Activated naive CD4-positive, alpha-beta T cell (primary cell): ENCODE measurements at places on chromosomes 5 and 9.

- no peak for DNase-seq
Observed at GRCh38 chr5:148012801-148013200, 51.0 kb upstream of the SPINK5 start.

GRCh38 chr5:36606428-36607113 lies at the start of gene SLC1A3:
Gene SLC1A3 (plus strand): TSS chr5:36606606. CDS start chr5:36608424, 1,818 bp downstream.
- no peak for DNase-seq

- no peak for DNase-seq
Observed at GRCh38 chr5:73302797-73303147, 129.8 kb downstream of the TMEM174 start.

GRCh38 chr5:137572042-137572695 lies 73.0 kb upstream of the SPOCK1 start:
- no peak for DNase-seq

GRCh38 chr9:130347931-130348330 lies 82.4 kb downstream of the HMCN2 start:
- DNase-seq: no peak

DNA sequence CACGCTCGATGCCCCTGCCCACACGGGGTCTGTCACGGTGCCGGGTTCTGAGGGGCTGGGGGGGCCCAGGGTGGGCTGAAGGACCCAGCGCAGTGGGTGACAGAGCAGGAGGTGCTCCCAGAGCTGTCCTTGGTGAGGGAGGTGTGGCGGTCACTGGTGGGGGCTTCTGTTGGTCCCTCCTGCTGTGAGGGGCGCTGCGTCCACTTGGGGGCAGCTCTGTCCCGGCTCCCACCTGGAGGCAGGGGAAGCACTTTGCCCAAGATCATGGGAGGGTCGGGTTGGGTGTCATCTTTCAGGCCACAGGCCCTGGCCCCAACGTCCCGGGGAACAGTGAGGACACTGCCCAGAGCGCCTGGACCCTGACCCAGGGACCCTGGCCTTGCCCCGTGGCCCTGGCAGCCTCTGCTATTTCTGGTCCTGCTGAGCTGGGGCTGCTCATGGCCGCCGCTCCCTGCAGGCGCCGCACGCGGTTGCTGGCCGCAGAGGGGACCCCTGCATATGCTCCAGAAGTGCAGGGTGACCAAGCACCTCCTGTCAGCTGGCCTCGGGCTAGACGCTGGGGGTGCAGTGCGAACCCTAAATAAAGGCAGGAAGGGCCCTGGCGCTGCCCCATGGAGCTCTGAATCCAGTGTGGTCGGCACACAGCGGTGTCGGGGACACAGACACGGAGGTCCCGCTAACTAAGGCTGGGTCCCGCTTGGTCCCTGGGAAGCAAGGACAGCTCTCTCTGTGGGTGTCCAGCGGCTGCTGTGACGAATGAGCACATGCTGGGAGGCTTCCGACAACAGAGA lies 11.6 kb upstream of the RNU6ATAC start:
- no peak for DNase-seq

- no peak for DNase-seq
Observed at GRCh38 chr9:36817160-36817834, 216.8 kb downstream of the PAX5 start.

- DNase-seq: no peak
Observed at GRCh38 chr5:15993334-15993733, 186.3 kb downstream of the MARCHF11 start.

- DNase-seq: no peak
Observed at GRCh38 chr5:176474476-176474875, 26.3 kb downstream of the FAF2 start.

DNA sequence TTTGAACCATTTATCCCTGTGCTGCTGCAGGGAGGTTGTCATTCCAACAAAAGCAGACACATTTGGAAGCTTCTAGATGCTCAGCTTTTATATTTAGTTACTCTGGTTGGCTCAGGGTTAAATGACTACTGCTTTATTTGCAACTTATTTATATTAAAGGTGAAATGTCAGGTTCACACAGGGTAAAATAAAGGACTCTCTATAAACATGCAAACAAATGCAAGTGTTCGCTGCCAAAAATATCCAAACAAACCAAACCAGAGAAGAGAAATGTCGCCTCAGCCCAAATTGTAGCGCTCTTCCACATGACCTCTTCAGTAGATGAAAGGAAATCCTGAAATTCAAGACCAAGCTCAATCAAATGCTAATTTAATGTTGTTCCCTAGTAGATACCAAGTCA lies 57.0 kb upstream of the LIFR start:
- no peak for DNase-seq

- DNase-seq: no peak
Observed at GRCh38 chr5:94564812-94565211, 53.6 kb downstream of the KIAA0825 start.

GRCh38 chr9:137136261-137136880 lies 2.6 kb upstream of the GRIN1 start:
- no peak for DNase-seq

GRCh38 chr5:148988328-148988727 lies 74.5 kb downstream of the SH3TC2 start:
- DNase-seq: no peak
